ENCODE measurements at places on chromosomes 16 and 17.

DNA sequence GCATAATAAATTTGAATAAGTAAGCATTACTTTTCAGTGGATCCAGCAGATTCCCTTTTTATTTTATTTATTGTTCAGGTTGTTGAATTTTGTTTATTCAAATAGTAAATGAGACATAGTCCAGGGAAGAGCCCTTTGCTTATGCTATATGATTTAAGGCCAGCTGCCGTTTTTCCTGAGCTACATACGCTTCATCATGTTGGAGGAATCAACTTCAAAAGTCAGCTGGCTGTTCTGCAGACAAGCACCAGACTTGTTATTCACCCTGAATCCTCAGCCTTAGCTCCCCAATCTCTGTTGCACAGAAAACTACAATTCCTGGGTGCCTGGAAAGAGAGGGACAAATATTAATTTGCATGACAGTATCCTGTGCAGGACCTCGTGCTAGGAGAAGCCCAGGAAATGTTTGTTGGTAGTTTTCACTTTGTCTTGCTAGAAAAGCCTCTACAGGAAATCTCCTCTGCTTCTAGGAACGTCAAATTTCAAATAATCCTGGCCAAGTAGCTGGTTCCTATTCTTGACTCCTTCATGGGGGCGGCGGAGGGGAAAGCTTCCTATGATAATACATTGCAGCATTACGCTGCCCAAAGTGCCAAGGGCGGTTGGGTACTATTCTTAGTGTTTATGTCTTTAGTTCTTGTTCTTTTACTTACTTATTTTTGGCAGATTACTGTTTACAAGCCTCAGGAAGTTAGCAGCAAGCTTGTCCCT, 101.6 kb downstream of the PRKCA start:
- no peak for DNase-seq

- peak; percentile 40 for DNase-seq
Observed at GRCh38 chr17:66255112-66255511, 25.9 kb upstream of the APOH start.

DNA sequence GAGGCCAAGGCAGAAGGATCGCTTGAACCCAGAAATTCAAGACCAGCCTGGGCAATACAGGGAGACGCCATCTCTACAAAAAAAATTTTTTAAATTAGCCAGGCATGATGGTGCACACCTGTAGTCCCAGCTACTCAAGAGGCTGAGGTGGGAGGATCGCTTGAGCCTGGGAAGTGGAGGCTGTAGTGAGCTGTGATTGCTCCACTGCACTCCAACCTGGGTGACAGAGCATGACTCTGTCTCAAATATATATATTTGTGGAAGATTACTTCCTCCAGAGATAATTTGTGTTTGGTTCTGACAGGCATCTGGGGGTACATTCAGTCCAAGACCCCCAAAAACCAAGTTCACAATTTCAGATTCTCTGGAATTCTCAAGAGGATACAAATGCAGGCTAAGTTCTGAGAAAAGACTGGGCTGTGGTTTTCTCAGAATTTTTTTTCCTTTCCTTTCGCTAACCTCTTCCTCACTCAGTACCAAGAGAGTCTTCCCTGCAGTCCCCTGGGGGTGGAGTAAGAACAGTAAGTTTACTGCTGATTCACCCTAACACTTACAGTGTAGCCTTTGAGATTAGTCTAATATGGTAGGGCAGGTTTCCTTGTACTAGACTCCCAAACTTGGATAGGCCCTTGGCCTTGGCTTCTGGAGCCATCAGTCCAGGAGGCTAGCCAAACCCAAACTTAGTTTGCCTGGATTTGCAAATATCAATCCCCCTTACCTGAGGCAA, 15.1 kb downstream of the GSDMB start:
- DNase-seq: peak; percentile 31

DNA sequence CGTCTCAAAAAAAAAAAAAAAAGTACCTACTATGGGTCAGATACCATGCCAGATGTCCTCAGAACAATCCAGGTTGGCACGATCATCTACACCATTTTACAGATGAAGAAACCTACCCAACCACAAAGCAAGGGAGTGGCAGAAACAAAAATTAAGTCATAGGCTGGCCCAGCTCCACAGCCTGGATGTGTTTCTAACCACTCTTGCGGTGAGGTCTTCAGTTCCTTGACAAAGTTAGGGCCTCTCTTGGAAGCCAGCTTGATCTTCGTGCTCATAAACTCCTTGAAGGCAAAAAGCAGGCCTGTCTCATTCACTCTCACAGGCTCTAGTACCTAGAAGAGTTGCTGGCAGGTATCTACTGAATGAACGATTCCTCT, 6.2 kb downstream of the GGA2 start:
- no peak for DNase-seq

DNA sequence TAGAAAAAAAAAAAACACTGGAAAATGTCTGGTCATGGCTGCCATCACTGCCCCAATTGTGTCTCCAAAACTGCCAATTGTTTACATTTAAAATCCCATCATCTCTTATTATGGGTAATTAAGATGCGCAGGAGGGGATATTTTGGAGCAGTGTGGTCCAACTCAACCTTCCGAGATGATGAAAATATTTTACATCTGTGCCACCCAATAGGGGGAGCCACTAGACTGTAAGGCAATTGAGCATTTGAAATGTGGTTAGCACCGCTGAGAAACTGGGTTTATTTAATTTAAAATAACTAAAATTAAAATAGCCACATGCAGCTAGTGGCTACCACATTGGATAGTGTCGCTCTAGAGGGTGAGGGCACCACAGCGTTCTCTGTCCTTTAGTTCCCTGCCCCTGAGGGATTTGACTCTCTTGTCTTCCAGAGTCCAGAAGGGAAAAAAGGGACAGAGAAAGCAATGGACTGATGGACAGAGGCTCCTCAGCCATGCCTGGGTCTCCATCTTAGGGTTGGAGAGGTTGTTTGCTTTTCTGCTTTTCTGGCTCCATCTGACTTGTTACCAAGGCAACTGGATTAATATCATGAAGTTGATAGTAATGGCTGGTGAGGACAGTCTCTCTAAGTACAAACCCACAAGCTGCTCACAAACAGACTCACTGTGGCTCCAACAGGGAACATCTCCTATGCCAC, 3.5 kb downstream of the MPO start:
- DNase-seq: no peak

DNA sequence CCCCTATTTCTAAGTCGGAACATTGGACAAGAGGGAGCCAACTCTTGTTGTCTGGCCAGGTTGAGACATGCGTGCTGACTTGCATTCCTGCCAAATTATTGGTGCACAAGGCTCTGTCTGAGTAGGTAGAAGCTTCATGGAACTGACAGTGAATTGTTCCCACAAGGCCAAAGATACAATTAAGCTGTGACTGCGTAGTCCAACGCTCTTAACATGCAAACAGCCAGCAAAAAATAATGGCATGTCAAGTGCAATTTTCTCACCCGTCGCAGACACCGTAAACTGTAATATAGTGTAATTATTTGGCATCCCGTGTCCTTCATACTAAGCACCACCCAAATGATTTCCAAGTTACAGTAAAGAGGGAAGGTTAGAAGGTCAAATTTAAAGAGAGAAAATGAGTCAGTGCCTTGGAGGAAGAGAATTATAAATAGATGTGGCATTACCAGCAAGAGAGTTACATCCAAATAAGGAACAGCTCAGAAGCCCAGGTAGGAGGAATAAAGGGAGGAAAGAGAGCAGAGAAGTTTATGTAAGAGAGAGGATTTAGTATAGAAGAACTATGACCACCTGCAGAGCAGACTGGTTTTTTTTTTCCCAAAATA, 21.8 kb downstream of the CDH8 start:
- no peak for DNase-seq

DNA sequence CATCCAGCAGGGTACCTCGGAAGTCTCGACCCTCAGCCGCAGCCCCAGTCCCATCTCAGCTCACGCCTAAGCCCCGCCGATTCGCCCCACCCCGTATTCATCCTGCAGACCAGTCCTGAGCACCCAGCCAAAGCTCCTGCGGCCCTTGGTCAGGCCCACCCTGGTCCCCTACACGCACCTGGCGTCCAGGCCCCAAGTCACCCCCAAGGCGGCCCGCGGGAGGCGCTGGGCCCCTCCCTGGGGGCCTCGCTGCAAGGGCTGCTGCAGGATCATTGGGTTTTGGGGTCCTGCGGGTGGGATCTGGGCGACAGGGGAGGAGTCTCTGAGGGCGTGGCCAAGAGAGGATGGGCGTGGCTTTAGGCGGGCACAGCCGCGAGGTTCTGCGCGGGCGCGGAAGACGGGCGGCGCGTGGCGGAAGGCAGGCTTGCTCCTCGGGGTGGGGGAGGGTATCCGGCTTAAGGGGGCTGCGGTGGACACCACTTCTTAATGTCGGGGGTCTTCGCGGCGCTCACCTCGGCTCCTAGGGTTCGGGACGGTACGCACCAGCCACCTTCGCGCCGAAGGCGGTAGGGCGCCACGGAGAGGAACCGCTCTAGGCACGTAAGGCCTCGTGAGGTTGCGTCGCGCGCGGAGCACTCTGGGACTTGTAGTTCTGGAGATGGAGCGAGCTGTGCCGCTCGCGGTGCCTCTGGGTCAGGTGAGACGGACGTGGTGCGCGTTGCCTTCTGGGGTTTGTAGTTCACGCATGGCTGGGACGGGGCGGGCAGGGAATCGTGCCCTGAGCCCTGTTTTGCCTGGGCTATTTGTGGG, at the start of the genes HCFC1R1 and THOC6:
Gene HCFC1R1, minus strand, starts transcription at position 274 of the 810 bp plus-strand sequence. Its CDS starts 1 bp downstream, at position 273.
Gene THOC6, plus strand, starts transcription at position 367 of the 810 bp plus-strand sequence. Its CDS starts 292 bp downstream, at position 659.
- peak; percentile 94 for DNase-seq

DNA sequence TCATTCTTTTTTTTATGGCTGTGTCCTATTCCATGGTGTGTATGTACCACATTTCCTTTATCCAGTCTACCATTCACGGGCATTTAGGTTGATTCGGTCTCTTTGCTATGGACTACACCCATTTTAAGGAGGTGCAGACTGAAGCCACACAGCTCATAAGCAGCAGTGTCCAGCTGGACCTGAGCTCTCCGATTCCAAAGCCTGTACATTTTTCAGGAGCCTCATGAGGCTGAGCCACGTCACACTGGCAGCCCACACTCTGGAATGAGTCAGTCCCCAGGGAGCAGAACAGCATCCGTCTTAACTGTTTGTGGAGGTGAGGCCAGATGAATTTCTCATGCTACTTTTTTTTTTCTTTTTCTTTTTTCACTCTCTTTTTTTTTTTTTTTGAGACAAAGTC, 116.1 kb downstream of the C16orf95 start:
- peak; percentile 98 for DNase-seq

DNA sequence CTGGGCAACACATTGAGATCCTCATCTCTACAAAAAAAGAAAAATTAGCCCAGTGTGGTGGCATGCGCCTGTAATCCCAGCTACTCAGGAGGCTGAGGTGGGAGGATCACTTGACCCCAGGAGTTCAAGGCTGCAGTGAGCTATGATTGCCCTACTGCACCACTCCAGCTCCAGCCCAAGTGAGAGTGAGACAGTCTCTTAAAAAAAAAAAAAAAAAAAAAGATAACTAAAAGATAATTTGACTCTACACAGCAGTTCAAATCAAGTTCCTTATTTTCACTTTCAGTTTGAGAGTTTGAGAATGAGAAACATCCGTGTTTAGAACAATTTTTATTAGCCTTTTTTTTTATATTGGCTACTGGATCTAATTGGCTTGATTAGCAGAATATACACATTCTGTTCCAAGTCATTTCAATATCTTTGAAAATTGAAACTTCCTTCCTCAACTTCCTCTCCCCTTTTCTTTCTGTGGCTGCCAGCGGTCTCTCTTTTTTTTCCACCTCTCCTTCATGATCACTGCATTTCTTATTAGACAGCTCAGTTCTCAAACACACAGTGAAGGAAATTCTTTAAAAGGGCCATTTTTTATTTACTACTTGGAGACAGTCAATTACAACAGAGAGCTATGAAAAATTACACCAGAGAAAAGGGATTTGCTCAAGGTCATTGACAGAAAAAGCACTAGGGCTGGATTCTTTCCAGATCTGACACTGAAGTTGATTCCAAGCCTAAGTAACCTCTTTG, 4.5 kb upstream of the ACSF2 start:
- DNase-seq: no peak

DNA sequence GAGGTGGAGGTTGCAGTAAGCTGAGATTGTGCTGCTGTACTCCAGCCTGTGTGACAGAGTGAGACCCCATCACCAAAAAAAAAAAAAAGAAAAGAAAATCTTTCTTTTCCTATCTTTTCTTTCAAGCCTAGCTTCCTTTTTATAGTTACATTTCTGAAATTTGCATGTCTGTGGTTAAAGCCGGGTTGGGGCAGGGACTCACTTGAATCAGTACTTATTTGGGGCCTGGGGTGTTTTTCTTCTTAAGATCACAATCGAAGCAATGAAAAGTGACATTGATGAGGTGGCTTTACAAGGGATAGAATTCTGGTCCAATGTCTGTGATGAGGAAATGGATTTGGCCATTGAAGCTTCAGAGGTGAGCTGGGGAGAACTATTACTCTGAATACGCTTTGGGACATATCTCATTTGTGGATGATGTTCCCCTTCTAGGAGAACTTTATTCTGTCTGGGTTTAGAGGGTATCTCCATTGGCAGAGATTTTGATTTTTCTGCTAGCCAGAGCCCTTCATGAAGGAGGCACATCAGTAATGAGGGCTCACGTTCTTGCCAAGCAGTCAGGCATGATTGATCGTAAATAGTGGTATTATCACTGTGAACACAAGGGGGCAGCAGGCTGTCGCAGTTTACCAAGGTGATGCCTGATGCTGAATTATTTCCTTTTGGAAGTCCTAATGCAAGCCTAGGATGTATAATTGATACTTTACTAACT, 14.3 kb downstream of the KPNB1 start:
- DNase-seq: no peak

DNA sequence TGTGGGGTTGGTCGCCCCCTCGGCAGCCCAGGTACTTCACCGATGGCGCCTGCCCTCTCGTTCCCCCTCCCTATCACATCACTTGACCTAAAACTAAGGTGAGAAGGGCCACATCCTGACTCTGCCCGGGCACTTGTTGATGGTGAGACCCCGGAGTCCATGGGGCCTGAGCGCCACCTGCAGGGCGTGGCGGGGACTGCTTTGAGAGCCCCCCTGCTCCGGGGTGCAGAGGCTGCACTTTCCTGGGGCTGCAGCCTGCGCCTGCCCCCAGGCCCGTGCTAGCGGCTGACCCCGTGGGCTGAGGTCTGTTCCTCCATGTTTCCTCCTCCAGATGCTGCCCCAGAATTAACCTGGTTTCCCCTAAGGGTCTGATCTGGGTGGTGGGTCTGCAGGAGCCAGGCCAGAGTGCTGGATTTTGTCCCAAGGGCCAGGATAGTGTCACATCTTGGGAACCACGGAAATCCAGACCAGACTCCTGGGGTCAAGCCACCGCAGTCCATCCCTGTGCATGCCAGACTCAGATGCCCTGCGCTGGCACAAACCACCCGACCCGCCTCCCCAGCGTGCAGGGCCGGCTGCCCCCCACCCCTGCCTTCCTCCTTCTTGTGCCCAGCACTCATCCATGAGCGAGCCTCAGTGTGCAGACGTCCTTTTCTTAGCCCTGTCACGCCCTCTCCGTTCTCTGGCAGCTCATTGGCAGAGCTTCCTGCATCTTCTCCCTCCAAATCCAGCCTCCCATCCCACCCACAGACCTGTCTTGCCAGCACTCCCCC, 2.7 kb downstream of the NDUFAF8 start:
- no peak for DNase-seq

GRCh38 chr16:79195938-79196337, 404.6 kb downstream of the MAF start:
- no peak for DNase-seq

GRCh38 chr16:57382535-57383275, 10.4 kb downstream of the CX3CL1 start:
- DNase-seq: no peak

- no peak for DNase-seq
Observed at GRCh38 chr16:78799429-78799828, 700.0 kb downstream of the WWOX start.

- no peak for DNase-seq
Observed at GRCh38 chr17:43911904-43912303, 4.6 kb upstream of the MPP2 start.

Measured in skeletal muscle cell (primary cell).